Stomach (tissue), 19 donors: ENCODE measurements at places on chromosomes 2 and 18.

DNA sequence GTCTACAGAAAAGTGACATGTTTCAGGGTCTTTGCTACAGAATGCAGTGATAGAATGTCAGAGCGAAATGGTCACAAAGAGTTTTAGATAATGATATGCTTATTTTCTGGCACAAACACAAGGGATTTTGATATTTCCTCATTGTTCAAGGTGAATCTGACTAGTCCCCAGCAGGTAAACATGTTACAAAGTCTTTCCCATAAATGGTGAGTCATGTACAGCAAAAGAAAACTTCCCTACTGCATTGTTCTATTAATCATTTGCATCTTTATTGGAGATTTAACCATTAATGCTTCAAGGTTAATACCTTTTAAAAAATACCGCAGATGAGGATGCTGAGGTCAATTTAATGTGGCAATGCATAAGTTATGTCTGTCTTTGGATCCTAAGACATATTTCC is 19.1 kb upstream of the TRIB2 start:
- no peak overlapping the region for H3K4me3 ChIP-seq
- H3K27ac ChIP-seq, result peak overlapping the region; percentile 55
- H3K4me1 ChIP-seq, result peaks cover 9% of the 10 kb centered on the region
- DNase-seq, result no peak
- no peaks in the 10 kb centered on the region for H3K36me3 ChIP-seq

GRCh38 chr2:73281244-73281643 is 3.0 kb downstream of the FBXO41 start:
- H3K27ac ChIP-seq, result no peak overlapping the region
- no peak for DNase-seq
- peaks cover 22% of the 10 kb centered on the region for H3K4me1 ChIP-seq

DNA sequence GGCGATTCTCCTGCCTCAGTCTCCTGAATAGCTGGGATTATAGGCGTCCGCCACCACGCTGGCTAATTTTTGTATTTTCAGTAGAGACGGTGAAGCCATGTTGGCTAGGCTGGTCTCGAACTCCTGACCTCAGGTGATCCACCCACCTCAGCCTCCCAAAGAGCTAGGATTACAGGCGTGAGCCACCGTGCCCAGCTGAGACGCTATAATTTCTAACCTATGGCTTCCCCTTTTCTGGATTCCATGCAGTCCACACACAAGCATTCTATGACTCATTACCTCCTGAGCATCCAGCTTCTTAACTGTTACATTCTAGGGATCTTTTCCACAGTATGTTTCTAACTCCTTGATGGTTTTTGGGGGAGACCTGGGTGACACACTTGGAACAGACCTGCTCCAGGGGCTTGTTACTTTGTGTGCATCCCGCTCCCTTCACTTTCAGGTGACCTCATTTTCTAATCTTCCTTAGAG is 11.8 kb upstream of the KCMF1 start:
- no peak overlapping the region for H3K4me3 ChIP-seq
- peak overlapping the region; percentile 70 for H3K27ac ChIP-seq
- no peaks in the 10 kb centered on the region for H3K27me3 ChIP-seq
- DNase-seq, result no peak
- no peaks in the 10 kb centered on the region for H3K36me3 ChIP-seq
- peaks cover 45% of the 10 kb centered on the region for H3K4me1 ChIP-seq

DNA sequence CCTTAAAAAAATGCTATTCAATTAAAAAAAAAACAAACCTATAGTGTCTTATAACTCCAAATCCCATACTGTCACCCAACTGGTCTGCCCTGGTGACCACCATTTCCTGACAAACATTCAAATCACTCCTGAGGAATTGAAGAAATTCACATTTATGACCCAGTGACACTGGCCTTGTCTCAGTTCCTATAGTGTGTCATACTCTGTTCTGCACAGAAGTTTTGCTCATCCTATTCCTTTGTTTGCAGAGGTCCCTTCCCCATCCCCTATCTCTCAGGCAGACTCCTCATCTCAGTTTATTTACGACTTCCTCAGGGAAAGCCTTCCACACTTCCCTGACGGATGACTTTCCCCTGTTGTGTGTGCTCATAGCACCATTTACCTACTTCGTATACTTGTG is 14.7 kb downstream of the ZC3H6 start:
- H3K4me1 ChIP-seq, result no peaks in the 10 kb centered on the region
- H3K4me3 ChIP-seq, result no peak overlapping the region
- no peaks in the 10 kb centered on the region for H3K36me3 ChIP-seq
- no peak overlapping the region for H3K27ac ChIP-seq
- no peaks in the 10 kb centered on the region for H3K27me3 ChIP-seq

DNA sequence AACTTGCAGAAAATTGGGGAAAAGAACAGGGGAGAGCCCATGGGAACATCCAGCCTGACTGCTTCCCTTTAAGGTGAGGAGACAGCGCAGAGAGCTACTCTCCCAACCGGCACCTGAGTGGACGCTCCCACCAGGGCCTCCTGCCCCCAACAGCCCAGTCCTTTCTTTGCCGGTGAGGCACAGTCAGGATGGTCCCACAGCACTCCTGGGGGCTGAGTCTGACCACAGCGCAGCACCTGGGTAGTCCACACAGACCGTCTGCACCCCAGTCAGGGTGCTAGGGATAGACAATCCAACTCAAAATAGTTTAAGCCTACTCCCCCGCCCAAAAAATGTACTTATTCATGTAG is 74.5 kb downstream of the MEX3C start:
- no peaks in the 10 kb centered on the region for H3K27me3 ChIP-seq
- no peak for DNase-seq
- H3K4me3 ChIP-seq, result no peak overlapping the region
- no peaks in the 10 kb centered on the region for H3K36me3 ChIP-seq
- H3K27ac ChIP-seq, result no peak overlapping the region

GRCh38 chr2:137928547-137929518 is 35.4 kb upstream of the HNMT start:
- H3K27ac ChIP-seq, result no peak overlapping the region
- no peak for DNase-seq
- H3K4me1 ChIP-seq, result no peaks in the 10 kb centered on the region
- H3K27me3 ChIP-seq, result no peaks in the 10 kb centered on the region
- H3K4me3 ChIP-seq, result no peak overlapping the region

DNA sequence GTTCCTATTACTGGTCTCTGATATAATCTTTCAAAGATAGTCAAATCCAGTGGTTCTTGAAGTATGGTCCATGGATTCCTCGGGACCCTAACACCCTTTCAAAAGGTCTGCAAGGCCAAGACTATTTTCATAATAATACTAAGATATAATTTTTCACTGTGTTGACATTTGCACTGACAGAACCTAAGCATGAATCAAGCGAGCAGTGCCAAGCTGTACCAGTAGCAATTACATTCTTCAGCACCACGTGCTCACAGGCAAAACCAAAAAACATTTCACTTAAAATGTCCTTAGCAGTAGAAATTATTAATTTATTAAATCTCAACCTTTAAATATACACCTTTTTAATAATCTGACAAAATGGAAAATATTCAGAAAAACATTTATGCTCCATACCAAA is 59.1 kb downstream of the EIF2AK3 start:
- no peak overlapping the region for H3K27ac ChIP-seq
- H3K36me3 ChIP-seq, result peaks cover 69% of the 10 kb centered on the region
- no peak overlapping the region for H3K4me3 ChIP-seq
- H3K4me1 ChIP-seq, result no peaks in the 10 kb centered on the region
- DNase-seq, result no peak

- no peaks in the 10 kb centered on the region for H3K27me3 ChIP-seq
- H3K36me3 ChIP-seq, result no peaks in the 10 kb centered on the region
- H3K4me3 ChIP-seq, result no peak overlapping the region
- no peak for DNase-seq
- peak overlapping the region; percentile 86 for H3K27ac ChIP-seq
Observed at GRCh38 chr18:2982022-2982421, 30.9 kb downstream of the LPIN2 start.

DNA sequence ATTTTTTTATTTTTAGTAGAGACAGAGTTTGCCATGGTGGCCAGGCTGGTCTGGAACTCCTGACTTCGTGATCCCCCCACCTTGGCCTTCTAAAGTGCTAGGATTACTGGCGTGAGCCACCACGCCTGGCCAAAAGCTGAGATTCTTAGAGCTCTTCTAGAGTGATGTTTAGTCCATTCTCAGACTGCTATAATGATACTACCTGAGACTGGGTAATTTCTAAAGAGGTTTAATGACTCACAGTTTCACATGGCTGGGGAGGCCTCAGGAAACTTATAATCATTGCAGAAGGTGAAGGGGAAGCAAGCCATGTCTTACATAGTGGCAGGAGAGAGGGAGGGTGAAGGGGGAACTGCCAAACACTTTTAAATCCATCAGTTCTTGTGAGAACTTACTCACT is 1804.9 kb upstream of the LRRTM1 start:
- H3K27me3 ChIP-seq, result no peaks in the 10 kb centered on the region
- DNase-seq, result no peak
- H3K4me1 ChIP-seq, result no peaks in the 10 kb centered on the region

DNA sequence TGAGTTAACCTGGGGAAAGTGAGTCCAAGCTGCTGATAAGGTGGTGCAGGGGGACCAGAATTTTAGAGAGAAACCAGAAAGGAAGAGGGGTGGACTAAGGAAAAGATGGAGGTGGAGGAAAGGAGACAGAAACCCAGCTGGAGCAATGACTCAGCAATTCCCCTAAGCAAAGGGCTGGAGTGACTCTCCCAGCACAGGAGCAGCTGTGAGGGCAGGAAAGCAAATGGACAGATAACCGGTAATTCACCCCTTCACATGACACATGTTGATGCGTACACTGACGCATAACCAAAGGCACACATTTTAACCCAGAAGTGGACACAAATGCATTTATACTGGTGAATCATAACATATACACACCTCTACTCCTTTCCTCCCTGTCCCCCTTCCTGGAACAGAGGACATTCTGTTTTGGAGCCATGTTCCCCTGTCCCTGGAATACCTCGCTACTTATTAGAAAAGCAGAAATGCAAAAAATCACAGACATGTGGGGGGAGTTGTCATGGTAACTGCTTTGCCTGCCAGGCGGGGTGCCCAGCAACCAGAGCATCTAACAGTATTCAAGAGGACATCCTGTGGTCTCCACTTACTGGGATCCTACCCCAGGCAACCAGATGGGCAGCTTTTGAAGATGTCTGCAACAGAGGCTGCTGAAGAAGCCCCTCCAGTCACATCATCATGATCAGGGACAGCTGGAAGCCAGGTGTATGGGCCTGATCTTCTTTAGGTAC is 4.7 kb downstream of the CDK5R2 start:
- H3K4me1 ChIP-seq, result peaks cover 26% of the 10 kb centered on the region
- DNase-seq, result peak; percentile 50
- no peak overlapping the region for H3K27ac ChIP-seq
- peaks cover 70% of the 10 kb centered on the region for H3K27me3 ChIP-seq
- no peaks in the 10 kb centered on the region for H3K36me3 ChIP-seq

- H3K27me3 ChIP-seq, result no peaks in the 10 kb centered on the region
- peak; percentile 23 for DNase-seq
- no peak overlapping the region for H3K4me3 ChIP-seq
Observed at GRCh38 chr2:190205657-190206056, 114.0 kb downstream of the HIBCH start.

GRCh38 chr2:116754381-116755101 is 1060.0 kb upstream of the DDX18 start:
- no peak overlapping the region for H3K27ac ChIP-seq
- H3K27me3 ChIP-seq, result no peaks in the 10 kb centered on the region
- no peaks in the 10 kb centered on the region for H3K36me3 ChIP-seq
- H3K4me1 ChIP-seq, result no peaks in the 10 kb centered on the region

GRCh38 chr2:98793897-98794830 is 63.2 kb upstream of the MGAT4A start:
- H3K27me3 ChIP-seq, result no peaks in the 10 kb centered on the region
- no peak overlapping the region for H3K27ac ChIP-seq
- no peak for DNase-seq
- H3K4me3 ChIP-seq, result no peak overlapping the region
- peaks cover 13% of the 10 kb centered on the region for H3K36me3 ChIP-seq

DNA sequence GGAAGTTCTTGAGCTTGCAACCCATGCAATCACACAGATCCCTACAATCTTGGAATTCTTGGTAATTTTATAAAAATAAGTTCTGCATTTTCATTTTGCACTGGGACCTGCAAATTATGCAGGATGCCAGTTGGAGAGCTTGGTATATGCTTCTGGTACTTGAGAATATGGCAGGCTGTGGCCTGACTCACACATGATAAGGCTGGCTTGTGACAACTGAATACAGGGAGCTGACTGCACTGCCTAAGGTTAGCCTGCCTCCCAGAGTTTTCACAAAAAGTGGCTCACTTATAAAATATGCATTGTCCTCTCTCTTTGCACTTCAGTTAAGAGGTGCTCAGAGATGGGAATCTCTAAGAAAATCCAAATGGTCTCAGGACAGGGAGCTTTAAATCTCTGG is 265.5 kb upstream of the KCNJ3 start:
- H3K36me3 ChIP-seq, result no peaks in the 10 kb centered on the region
- no peak overlapping the region for H3K4me3 ChIP-seq
- no peak overlapping the region for H3K27ac ChIP-seq
- H3K27me3 ChIP-seq, result no peaks in the 10 kb centered on the region

GRCh38 chr18:6412933-6413472 is 1.7 kb downstream of the L3MBTL4 start:
- H3K36me3 ChIP-seq, result no peaks in the 10 kb centered on the region
- H3K27ac ChIP-seq, result peak overlapping the region; percentile 95
- H3K4me3 ChIP-seq, result no peak overlapping the region
- no peaks in the 10 kb centered on the region for H3K27me3 ChIP-seq
- H3K4me1 ChIP-seq, result peaks cover 15% of the 10 kb centered on the region

GRCh38 chr2:238415036-238415764 is 11.5 kb upstream of the ASB1 start:
- H3K36me3 ChIP-seq, result no peaks in the 10 kb centered on the region
- H3K4me1 ChIP-seq, result peaks cover 4% of the 10 kb centered on the region
- no peak overlapping the region for H3K4me3 ChIP-seq
- peak; percentile 24 for DNase-seq
- no peaks in the 10 kb centered on the region for H3K27me3 ChIP-seq

DNA sequence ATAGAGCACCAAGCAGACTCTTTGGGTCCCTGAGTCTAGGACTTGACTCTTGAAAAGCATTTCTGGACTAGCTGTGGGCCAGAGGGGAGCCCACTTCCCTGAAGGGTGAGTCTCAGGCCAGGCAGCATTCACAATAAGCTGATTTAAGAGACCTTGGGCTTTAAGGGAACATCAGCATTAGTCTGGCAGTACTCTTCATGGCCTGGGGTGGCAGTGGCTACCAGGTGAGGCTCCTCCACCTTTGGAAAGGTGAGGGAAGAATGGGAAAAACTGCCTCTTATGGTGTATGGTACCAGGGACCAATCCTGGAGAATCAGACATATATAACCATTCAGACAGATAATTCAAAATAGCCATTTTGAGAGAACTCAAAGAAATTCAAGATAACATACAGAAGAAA is 599.9 kb upstream of the POU3F3 start:
- no peak overlapping the region for H3K27ac ChIP-seq
- H3K27me3 ChIP-seq, result no peaks in the 10 kb centered on the region
- H3K4me3 ChIP-seq, result no peak overlapping the region
- no peaks in the 10 kb centered on the region for H3K36me3 ChIP-seq
- DNase-seq, result no peak

DNA sequence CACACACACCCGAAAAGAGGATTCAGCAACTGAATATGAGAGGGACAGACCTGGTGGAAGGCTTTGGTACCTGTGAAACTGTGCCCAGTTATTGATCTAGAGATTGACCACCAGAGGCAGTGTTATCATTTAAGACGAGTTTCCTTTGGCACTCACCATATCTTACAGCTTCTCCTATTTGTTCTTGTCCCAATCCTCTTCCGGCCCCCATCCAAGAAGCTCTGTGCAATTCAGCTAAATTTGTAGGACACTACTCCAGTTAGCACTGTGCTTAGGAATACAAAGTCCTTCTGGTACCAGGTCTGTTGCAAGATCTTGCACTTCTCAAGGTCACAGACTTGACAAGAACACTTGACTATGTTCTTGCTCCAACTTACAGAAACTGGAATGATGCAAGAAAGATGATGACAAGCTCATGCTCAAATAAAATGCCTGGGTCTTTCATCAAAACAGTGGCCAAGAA is 177.7 kb downstream of the TMEM247 start:
- H3K36me3 ChIP-seq, result no peaks in the 10 kb centered on the region
- DNase-seq, result peak; percentile 57
- no peaks in the 10 kb centered on the region for H3K27me3 ChIP-seq
- no peak overlapping the region for H3K4me3 ChIP-seq
- H3K27ac ChIP-seq, result peak overlapping the region; percentile 49
